ENCODE measurements at places on chromosomes 1 and 21.
A peak's percentile ranks its signal among the peaks of the same experiment; 100 is the strongest.

GRCh38 chr1:212987702-212988322 is 27.9 kb downstream of the ANGEL2 start:
- no peak for DNase-seq

- DNase-seq = no peak
Observed at GRCh38 chr1:168643152-168643551, 66.7 kb downstream of the XCL1 start.

DNA sequence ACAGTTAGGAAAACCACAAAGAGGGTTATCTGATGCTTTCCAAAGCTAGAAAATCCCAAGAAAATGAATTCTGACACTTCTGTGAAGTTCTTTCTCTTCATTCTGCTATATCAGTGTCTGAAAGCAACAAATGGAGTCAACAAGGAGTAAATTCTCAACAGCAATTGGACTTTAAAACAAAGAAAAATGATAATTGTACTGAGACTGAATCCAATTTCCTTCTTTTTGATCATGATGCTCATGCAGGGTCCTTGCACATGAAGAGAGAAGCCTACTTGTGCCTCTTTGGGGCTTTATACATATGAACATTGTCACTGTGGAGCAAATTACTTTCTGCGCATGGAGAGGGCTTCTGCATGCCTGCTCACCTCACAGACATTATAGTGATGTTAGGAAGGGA is at the start of gene OR10J5:
Gene OR10J5, minus strand, starts transcription at position 101 of the 400 bp plus-strand sequence. Its CDS starts 0 bp downstream, at position 101.
- DNase-seq = no peak

DNA sequence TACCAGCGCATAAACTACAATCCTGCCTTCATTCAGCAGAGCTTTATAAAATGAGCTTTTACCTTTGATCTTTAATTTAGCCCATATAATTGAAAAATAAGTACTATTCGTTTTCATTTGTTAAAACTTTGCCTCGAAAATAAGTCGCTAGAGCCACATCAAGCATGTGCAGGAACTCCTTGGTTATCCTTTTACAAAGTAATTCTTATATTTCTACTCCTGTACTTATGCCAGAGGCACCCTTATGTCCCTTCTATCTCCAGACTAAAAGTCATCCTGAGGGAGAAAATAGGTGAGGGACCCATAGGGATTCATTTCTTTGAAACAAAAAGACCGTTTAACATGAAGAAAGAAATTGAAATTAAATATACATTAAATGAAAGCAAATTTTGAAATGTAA is 278.2 kb upstream of the C1orf105 start:
- no peak for DNase-seq

DNA sequence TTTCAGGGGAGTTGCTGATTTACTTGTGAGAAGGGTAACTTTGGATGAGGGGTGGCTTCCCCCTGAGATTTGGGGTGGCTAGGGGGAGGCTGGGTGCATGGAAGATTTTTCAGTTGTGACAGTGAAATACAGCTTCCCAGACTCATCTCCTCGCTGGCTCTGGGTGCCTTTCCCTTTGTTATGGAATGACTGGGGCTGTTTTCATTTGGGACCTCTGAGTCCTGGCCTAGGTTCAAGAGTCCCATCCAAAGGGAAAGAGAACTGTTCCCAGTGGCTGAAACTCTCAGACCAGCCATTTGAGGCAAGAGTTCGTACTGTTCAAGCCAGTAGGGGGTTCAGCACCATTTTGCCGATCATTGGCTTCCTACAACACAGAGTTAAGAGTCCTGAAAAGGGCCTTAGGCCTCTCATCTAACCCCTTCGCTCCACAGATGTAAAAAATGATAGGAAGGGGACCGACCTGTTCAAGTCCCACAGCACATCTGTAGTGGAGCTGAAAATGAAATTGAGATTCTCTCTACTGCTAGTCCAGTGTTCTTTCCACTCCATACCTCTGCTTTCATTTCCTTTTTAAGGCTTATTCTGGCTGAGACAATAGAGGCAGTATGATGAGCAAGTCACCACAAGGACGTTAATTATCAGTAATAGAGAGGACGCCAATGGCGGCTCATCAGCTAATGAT is 958 bp downstream of the DDR2 start:
- no peak for DNase-seq

GRCh38 chr1:233172201-233172600 is 123.3 kb downstream of the PCNX2 start:
- DNase-seq = no peak

DNA sequence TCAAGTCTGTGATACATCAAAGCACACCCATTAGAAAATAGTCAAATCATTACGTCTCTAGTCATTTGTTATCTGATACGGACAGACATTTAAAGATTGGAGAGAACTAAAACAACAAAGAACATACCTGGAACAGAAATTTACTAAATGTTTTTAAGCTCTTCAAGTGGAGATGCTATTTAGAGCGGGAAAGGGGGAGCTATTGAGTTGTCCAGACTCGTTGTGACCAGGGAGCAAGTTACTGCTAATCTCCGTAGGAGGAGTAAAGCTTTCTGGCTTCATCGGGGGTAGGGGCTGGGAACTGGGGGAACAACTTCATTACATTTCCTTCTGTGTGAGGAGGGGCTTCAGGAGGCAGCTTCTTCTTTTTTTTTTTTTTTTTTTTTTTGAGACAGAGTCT is 129.7 kb downstream of the RNF220 start:
- DNase-seq = no peak

DNA sequence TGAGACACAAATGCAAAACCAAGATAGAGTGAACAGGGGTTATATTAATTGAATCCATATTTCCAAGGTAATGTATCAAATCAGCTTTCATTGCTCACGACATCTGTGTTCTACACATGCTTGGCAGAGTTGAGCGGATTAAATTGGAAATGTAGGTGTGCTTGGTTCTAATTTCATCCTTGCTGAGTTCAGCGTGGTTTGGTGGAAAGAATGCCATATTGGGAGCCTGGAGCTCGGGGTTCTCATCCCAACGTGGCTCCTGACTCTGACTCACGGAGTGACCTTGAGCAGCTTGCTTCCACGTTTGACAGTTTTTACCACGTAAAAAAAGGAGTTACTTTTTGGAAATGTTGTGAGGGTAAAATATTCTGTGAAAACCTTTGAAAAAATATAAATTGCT is 92.0 kb downstream of the MTR start:
- no peak for DNase-seq

DNA sequence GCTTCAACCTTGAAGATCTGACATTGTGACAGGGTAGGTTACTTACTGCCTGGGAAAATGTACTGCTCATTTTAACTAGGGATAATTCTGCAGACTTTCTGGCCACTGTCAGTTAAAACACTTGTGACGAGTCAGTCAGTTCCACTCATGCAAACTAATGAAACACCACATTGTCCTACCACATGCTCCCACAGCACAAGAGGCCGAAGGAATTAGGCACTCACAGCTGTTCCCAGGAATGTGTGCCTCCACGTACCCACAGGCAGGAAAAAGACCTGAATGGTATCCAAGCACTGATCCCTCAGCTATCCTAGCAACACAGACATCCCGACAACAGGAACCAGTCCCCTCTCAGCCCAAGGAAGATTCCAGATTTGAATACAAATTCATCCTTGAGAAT is 12.3 kb downstream of the BCAR3 start:
- no peak for DNase-seq

DNA sequence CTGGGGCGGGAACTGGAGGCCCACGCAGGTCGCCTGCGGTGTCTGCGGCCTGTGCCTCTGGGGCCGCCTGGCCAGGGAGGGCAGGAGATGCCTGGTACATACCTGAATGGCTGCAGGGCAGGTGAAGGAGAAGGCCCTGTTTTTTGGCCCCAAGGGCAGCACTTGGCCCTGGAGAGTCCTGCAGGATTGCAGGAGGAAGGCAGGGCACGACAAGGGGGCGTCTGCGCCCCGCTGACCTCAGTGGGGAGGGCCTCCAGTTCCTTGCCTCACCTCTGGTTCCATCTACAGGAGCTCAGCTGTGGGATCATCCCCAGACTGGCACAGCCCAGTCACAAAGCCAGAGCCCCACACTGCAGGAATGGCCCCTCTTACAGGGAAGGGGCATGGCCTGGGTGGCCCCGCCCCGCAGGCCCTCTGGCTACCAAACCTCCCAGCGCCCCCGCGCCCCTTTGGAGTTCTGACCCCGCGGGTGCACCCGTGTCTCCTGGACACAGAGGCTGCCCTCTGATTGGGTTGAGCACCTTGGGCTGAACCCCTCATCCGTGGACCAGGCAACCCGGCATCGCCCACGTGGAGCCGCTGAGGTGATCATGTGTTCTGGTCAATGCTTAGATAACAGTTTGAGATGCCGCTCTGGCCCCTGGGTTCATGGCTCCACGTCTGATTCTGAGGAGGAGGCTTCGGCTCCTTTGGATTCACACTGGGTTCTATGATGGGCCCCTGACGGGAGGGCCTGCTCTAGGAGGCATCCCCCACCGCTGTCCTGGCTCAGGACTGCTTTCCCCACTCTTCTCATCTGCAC is 1.3 kb upstream of the PEX10 start:
- no peak for DNase-seq

DNA sequence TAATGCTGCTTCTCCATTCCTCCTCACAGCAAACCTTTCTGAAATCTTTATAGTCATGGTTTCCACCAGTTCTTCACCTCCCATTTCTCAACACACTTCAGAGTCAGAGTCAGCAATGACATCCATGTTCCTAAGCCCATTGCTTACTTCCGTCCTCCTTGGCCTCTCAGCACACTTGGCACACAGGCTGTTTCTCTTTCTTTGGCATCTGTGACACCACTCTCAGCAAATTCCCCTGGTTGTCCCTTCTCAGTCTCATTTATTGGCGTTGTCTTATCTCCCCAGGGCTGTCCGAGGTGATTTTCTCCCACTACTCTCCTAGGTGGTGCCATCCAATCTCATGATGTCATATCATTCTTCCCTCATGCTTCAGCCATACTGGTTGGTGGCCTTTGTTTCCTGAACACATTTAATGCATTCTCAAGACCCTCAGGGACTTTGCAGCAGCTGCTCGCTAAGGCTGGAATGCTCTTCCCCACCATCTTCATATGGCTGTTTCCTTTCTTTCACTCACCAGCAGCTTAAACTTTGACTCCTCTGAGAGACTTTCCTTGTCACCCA is 3.3 kb upstream of the LGALS8 start:
- DNase-seq = no peak

GRCh38 chr1:169013821-169014220 is 92.7 kb upstream of the ATP1B1 start:
- no peak for DNase-seq

DNA sequence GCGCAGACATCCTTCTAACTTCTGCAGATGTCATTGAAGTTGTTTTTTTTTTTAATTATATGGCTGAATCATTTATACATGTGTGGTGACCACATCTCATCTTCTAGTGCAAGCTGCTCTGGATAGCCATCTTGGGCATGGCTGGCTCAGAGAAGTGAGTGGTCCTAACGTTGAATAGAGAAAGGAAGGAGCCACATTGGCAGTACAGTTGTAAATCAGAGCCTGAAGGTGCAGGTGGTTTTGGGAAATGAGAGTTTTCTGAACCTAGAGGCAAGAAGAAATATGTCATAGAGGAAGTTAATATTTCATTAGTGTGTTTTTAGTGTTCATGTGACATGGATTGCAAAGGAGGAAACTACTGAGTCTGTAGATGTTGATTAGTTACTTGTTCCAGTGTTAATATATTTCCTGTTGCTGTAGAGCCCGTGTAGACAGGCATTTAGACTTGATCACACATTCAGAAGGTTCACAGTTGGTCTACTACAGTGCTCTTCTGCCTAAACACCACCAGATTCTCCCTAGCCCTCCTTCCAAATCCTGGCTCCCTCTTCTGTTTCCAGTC is 163.7 kb downstream of the ROR1 start:
- DNase-seq = no peak

- DNase-seq = no peak
Observed at GRCh38 chr1:224745924-224746323, 129.8 kb downstream of the CNIH3 start.

GRCh38 chr1:150613061-150613920 is 16.1 kb downstream of the ENSA start:
- DNase-seq = peak; percentile 87

DNA sequence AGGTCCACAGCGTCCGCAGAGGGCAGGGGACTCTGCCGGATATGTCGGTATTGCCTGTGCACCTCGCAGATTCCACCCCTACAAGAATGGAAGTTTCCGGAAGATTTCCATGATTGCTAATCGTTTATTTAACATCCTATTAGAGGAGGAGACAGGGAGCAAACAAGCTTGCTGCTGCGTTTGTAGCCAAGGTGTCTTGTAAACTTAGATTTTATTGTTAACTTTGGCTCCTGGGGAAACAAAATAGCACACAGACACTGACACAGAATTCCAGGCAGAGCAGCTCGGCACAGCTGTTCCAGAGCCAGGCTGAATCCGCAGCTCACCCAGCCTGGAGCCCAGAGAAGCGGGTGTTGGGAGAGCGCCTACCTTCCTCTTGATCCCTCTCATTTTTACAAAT is 75.7 kb downstream of the AJAP1 start:
- DNase-seq = no peak

GRCh38 chr1:15935056-15935950 is 40.6 kb downstream of the ZBTB17 start:
- no peak for DNase-seq

DNA sequence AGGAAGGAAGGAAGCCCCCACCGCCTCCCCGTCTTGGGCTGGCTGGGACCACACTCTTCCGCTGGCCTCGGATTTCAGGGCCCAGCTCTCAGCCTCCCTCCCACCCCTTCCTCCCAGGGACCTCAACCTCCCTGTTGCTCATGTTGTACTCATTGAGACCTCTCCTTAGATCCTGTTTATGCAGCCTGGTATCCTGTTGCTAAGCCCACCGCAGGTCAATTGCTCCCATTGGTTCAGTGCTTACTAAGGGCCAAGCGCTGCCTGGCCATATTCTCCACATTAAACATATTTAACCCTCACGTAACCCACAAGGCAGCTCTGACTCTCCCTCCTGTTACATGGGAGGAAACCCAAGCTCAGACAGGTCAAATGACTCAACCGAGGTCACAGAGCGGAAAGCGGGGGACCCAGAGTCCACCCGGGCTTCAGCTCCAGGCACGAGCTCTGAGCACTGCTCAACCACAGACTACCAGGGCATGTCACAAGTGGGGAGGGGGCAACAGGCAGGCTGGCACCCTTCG is 23.2 kb upstream of the H6PD start:
- DNase-seq = no peak

GRCh38 chr1:233554037-233554436 is 59.9 kb upstream of the KCNK1 start:
- DNase-seq = no peak

- DNase-seq = no peak
Observed at GRCh38 chr1:156599811-156600210, 1.5 kb downstream of the GPATCH4 start.

GRCh38 chr21:16124378-16125138 is 394.8 kb downstream of the USP25 start:
- no peak for DNase-seq

DNA sequence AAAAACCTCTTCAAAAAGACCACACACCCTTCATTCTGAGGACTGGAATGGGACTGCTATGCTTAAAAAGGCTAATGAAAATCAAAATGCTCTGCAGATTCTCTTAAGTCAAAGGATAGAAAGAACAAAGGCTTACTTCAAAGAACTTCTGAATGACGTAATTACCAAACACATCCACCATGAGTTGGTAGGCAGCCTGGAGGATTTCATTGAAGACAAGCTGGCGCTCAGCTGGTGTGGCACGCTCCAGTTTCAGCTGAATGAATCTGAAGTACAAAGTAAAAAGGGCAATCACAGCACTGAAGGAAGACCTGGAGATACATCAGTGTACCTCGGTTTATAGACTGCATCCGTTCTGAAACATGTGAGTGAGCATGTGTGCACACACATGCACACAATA is 43.5 kb upstream of the SDC3 start:
- no peak for DNase-seq
